ENCODE measurements at places on chromosomes 1 and 21. TPM values are rescaled to one million over a fixed set of nuclear protein-coding genes. Genes with fewer than 3 reads are reported as not detected.

DNA sequence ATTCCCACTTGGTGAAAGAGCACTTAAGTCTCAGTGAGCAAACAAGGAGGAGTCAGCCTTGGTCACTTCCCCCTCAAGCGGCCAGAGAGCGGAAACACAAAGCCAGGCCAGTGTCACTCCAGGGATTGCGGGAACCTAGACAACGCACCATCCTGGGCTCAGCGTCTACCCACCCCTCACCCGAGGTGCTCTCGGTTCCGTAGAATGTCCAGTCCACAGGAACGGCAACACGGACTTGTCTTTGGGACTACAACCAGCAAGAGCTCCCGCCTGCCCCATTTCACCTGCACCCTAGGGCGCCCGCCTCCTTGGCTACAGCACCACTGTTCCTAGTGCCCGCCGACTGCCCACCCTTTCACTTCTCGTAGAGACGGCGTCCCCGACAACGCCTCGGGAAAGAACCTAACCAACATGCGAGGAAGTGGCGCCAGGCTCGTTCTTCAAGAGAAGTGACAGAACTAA lies 509 bp downstream of the GDAP2 start:
- peak; percentile 55 for DNase-seq
- peak overlapping the region; percentile 67 for H3K27ac ChIP-seq
- peaks cover 3% of the 10 kb centered on the region for H3K36me3 ChIP-seq
- peaks cover 2% of the 10 kb centered on the region for H3K27me3 ChIP-seq
- peak overlapping the region; percentile 96 for H3K4me3 ChIP-seq
- H3K4me1 ChIP-seq, result peaks cover 56% of the 10 kb centered on the region

DNA sequence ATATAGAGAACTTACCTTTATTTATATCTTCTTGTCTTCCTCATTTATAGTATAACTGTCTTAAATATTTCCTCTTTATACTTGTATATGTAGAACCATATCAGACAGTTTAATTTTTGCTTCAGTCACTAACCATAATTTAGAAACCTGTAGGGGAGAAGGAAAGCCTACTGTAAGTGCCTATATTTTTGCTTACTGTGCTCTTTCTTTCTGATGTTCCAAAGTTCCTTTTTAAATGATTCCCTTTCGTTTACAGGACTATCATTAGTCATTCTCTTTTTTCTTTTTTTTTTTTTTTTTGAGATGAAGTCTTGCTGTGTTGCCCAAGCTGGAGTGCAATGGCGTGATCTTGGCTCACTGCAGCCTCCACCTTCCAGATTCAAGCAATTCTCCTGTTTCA lies 109.7 kb downstream of the CENPF start:
- peaks cover 27% of the 10 kb centered on the region for H3K4me1 ChIP-seq
- no peaks in the 10 kb centered on the region for H3K36me3 ChIP-seq
- H3K27me3 ChIP-seq, result no peaks in the 10 kb centered on the region
- no peak overlapping the region for H3K27ac ChIP-seq

- H3K4me3 ChIP-seq, result peak within 1 kb of the TSS; percentile 95
- peak; percentile 47 for DNase-seq
- no peaks in the 10 kb centered on the region for H3K36me3 ChIP-seq
- H3K27ac ChIP-seq, result peak within 1 kb of the TSS; percentile 91
- H3K4me1 ChIP-seq, result peaks cover 41% of the 10 kb centered on the region
- no peaks in the 10 kb centered on the region for H3K27me3 ChIP-seq
These were observed at the start of gene ZFYVE9 for GRCh38 chr1:52141513-52142219. ZFYVE9 (plus strand) TSS chr1:52142089; CDS start chr1:52233207, 91,118 bp downstream.

DNA sequence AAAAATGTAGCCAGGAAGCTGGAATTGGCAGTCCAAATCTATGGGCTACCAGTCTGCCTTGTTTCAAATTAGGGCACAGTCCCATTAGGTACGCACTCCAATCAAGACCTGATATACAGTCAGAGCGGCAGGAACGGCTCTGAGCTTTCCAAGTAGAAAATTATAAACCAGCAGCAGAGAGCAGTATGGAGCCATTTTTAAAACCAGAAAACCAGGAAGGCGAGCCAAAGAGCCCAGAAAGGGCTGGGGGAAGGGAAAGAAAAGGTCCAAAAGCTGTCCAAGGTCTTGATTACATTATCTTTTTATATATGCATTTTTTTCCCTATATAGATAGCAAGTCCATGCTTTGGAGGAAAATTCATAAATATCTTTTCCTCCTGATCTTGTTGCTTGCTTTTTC lies 719.0 kb downstream of the RWDD3 start:
- H3K4me3 ChIP-seq, result no peak overlapping the region
- no peaks in the 10 kb centered on the region for H3K4me1 ChIP-seq
- peaks cover 5% of the 10 kb centered on the region for H3K36me3 ChIP-seq
- H3K27ac ChIP-seq, result no peak overlapping the region
- H3K27me3 ChIP-seq, result peaks cover 2% of the 10 kb centered on the region

GRCh38 chr1:81731989-81732388 lies 68.7 kb upstream of the ADGRL2 start:
- H3K27ac ChIP-seq, result no peak overlapping the region
- no peaks in the 10 kb centered on the region for H3K36me3 ChIP-seq
- no peaks in the 10 kb centered on the region for H3K4me1 ChIP-seq
- peaks cover 2% of the 10 kb centered on the region for H3K27me3 ChIP-seq
- no peak overlapping the region for H3K4me3 ChIP-seq

DNA sequence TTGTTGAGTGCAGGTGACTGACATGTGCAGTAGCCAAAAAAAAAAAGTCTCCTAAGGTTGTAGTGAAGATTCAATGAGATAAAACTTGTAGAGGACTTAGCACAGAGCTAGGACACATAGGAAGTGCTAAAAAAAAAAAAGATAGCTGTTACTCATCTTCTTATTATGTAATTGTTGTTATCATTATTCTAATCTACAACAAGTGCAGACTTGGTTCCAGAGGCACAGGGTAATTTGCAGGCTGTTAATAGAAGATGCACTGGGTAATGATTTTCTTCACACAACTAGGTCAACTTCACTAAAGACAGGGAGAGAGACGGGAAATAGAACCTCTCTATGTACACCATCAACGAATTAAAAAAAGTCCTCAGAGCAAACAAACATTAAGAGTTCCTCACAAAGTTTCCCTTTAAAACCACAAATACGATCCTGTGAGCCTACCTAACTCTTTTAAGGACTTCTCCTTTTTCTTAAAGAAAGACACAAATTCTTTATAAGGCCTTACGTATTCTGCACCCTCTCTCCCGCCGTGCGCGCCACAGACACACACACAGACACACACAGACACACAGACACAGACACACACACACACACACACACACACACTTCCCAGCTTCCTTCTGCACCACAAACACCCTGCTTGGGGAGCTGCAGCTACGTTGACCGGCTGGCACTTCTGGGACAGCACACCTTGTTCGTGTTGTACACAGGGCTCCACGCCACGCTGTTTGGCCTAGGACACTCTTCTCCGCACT lies 49.8 kb upstream of the GADD45A start:
- DNase-seq, result no peak
- H3K36me3 ChIP-seq, result no peaks in the 10 kb centered on the region
- no peak overlapping the region for H3K27ac ChIP-seq
- H3K4me1 ChIP-seq, result peaks cover 11% of the 10 kb centered on the region

- peak; percentile 86 for DNase-seq
- H3K27ac ChIP-seq, result peak overlapping the region; percentile 83
- H3K36me3 ChIP-seq, result no peaks in the 10 kb centered on the region
- H3K4me3 ChIP-seq, result peak overlapping the region; percentile 65
- H3K27me3 ChIP-seq, result 0 out of 2 replicates have a peak, but pooled peaks cover 8% of the 10 kb centered on the region
These were observed 28.3 kb upstream of the RAB3GAP2 start for GRCh38 chr1:220300442-220301121.

- no peak overlapping the region for H3K4me3 ChIP-seq
- no peak overlapping the region for H3K27ac ChIP-seq
- peaks cover 13% of the 10 kb centered on the region for H3K4me1 ChIP-seq
- peaks cover 13% of the 10 kb centered on the region for H3K36me3 ChIP-seq
- H3K27me3 ChIP-seq, result no peaks in the 10 kb centered on the region
- no peak for DNase-seq
These were observed 30.6 kb downstream of the MORN1 start for GRCh38 chr1:2360588-2361364.

DNA sequence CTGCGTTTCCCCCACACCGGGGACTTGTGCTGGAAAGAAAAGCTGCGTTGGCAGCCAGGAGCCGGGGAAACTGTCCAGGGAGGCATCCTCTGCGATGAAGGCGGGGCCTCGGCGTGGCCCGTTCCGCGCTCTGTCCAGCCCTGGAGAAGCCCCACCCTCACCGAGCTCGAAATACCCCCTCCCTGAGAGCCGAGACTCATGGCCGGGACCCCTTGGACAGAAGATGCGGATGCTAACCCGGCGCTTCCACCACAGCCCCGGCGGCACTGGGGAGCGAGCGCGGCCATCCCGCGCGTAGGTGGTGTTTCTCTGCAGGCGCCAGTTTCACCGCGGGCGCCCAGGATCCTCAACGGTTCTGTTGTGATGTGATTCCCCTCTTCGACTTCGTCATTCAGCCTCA lies 31.6 kb downstream of the PDE9A start:
- peaks cover 16% of the 10 kb centered on the region for H3K36me3 ChIP-seq
- H3K4me3 ChIP-seq, result no peak overlapping the region
- no peaks in the 10 kb centered on the region for H3K4me1 ChIP-seq
- no peak overlapping the region for H3K27ac ChIP-seq
- DNase-seq, result no peak
- H3K27me3 ChIP-seq, result peaks cover 2% of the 10 kb centered on the region

- H3K27me3 ChIP-seq, result peaks cover 3% of the 10 kb centered on the region
- no peak overlapping the region for H3K4me3 ChIP-seq
- peaks cover 20% of the 10 kb centered on the region for H3K4me1 ChIP-seq
These were observed 28.5 kb upstream of the RNF2 start for GRCh38 chr1:185016880-185017279.

- peaks cover 69% of the 10 kb centered on the region for H3K4me1 ChIP-seq
- peak overlapping the region; percentile 15 for H3K4me3 ChIP-seq
- H3K27ac ChIP-seq, result peak overlapping the region; percentile 81
These were observed 4.7 kb upstream of the ECE1 start for GRCh38 chr1:21295002-21295401.

GRCh38 chr1:189141056-189141455 lies 1336.6 kb downstream of the BRINP3 start:
- no peaks in the 10 kb centered on the region for H3K27me3 ChIP-seq
- no peak overlapping the region for H3K27ac ChIP-seq
- no peak overlapping the region for H3K4me3 ChIP-seq
- DNase-seq, result no peak
- no peaks in the 10 kb centered on the region for H3K36me3 ChIP-seq
- H3K4me1 ChIP-seq, result no peaks in the 10 kb centered on the region

DNA sequence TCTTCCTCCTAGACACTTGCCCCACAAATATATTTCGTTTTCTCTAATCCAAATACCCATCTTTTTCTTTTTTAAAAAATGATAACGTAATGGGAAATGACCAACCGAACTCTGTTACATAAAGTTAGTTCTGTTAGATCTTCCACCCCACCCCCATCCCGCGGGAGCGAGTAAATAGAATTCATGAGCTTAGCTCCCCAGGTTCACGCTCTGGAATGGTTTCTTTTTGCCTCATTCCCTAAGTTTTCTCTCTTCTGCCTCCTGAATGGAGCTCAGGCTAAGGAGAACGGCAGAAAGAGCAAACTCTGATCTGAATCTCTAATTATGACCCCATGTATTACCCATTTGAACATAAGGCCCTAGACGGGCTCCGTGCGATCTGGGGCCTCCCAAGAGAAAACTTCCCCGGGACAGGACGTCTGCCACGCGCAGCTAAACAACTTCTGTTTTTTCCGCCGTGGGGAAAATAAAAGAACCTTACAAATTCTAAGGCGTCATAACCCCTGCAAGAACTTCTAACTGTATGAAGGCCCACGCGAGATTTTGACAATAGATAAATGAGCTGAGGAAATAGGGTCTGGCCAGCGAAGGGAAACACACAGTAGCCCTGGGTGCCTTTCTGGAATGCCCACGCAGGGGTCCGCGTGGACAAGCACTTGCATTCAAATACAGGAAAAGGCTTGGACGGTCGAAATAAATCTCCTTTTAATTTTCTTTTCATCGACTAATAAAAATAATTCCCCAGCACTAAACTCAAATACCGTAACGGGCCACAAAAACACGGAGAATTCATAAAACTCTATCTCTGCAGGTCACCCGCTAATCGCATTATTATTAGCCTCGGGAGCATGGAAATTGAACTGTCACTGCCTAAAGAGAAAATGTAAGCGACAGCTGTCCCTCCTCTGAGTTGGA lies 2.2 kb downstream of the TBX15 start:
- peak overlapping the region; percentile 98 for H3K4me3 ChIP-seq
- H3K36me3 ChIP-seq, result peaks cover 22% of the 10 kb centered on the region
- H3K4me1 ChIP-seq, result peaks cover 45% of the 10 kb centered on the region
- H3K27ac ChIP-seq, result peak overlapping the region; percentile 96

DNA sequence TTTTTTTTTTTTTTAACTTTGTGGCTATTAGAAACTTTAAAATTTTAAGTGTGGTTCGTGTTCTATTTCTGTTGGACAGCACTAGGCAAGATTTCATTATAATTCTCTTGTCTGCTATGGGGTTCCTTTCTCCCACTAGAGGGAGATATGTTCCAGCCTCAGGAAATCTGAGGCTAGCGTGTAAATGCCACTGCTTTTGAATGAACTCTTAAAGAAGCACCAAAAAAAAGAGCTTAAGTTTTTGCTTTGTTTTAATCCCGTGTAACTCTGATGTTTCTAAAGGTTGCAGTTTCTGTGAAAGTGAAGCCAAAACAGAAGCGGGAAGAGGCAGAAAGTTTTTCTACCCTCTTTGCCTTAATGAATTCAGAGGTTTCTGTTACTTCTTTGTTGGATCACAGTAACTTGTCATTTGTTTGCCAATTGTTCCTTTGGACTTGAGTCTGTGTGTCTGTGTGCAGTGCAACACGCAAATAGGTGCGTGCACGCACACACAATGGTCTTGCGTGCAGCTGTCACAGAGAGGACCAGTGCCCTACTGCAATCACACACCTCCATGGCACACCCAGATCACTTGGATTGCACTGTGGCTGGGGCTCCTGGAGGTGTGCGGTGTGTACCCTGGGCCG lies 32.3 kb downstream of the HHAT start:
- peaks cover 17% of the 10 kb centered on the region for H3K4me1 ChIP-seq
- H3K27ac ChIP-seq, result no peak overlapping the region
- H3K36me3 ChIP-seq, result no peaks in the 10 kb centered on the region

- peaks cover 28% of the 10 kb centered on the region for H3K36me3 ChIP-seq
- H3K27ac ChIP-seq, result no peak overlapping the region
- peaks cover 22% of the 10 kb centered on the region for H3K4me1 ChIP-seq
- peaks cover 3% of the 10 kb centered on the region for H3K27me3 ChIP-seq
- H3K4me3 ChIP-seq, result no peak overlapping the region
- DNase-seq, result no peak
These were observed 60.0 kb upstream of the KCTD3 start for GRCh38 chr1:215507119-215507518.

GRCh38 chr21:26042181-26042876 lies 128.2 kb downstream of the APP start:
- no peak overlapping the region for H3K4me3 ChIP-seq
- peak overlapping the region; percentile 60 for H3K27ac ChIP-seq
- no peak for DNase-seq
- peaks cover 16% of the 10 kb centered on the region for H3K4me1 ChIP-seq
- H3K27me3 ChIP-seq, result no peaks in the 10 kb centered on the region
- peaks cover 26% of the 10 kb centered on the region for H3K36me3 ChIP-seq

- peaks cover 3% of the 10 kb centered on the region for H3K27me3 ChIP-seq
- no peak overlapping the region for H3K4me3 ChIP-seq
- DNase-seq, result no peak
- H3K27ac ChIP-seq, result peak overlapping the region; percentile 15
- H3K36me3 ChIP-seq, result no peaks in the 10 kb centered on the region
These were observed 5.5 kb upstream of the ST6GALNAC3 start for GRCh38 chr1:76068953-76069561.

GRCh38 chr1:106722466-106722865 lies 334.0 kb upstream of the PRMT6 start:
- H3K4me1 ChIP-seq, result no peaks in the 10 kb centered on the region
- H3K27me3 ChIP-seq, result no peaks in the 10 kb centered on the region
- no peak overlapping the region for H3K27ac ChIP-seq
- H3K4me3 ChIP-seq, result no peak overlapping the region
- no peak for DNase-seq

The POLR3GL gene
- 20.2 TPM for total RNA-seq

The TSACC gene
- total RNA-seq, result 0.42 TPM

The RNU1-4 gene
- total RNA-seq, result 1,916 TPM

The PANK4 gene
- total RNA-seq, result 26.4 TPM

The TSSK3 gene
- 0.68 TPM for total RNA-seq

The SPATA46 gene
- total RNA-seq, result not detected

The C1orf94 gene
- total RNA-seq, result not detected

The TMEM54 gene
- total RNA-seq, result 25.8 TPM
